ENCODE measurements at places on chromosomes 16 and 17. TPM values are rescaled to one million over a fixed set of nuclear protein-coding genes. Genes with fewer than 3 reads are reported as not detected.

GRCh38 chr17:17579691-17580090 is 11.8 kb downstream of the PEMT start:
- no peaks in the 10 kb centered on the region for H3K4me1 ChIP-seq
- H3K36me3 ChIP-seq: no peaks in the 10 kb centered on the region
- no peak for DNase-seq
- H3K27ac ChIP-seq: no peak overlapping the region
- no peaks in the 10 kb centered on the region for H3K27me3 ChIP-seq

DNA sequence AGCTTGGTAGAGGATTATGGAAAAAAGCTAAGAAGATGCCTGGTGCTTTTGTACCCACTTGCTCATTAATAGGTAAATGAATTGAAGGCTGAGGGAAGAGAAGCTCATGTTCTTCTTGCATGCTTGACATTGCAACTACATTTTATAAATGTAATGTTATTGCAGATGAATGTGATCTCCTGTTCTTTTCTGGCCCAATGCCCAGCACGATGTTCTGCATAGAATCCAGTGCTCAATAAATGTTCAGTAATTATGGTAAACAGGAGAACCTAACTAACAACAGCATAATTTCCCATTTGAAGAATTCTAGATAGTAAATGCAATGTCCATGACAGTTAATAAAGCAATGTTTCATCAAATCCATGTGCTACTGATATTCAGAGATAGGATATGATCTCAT is 638.2 kb upstream of the SOX9 start:
- no peak overlapping the region for H3K27ac ChIP-seq
- H3K4me3 ChIP-seq: no peak overlapping the region
- DNase-seq: no peak
- H3K36me3 ChIP-seq: no peaks in the 10 kb centered on the region

DNA sequence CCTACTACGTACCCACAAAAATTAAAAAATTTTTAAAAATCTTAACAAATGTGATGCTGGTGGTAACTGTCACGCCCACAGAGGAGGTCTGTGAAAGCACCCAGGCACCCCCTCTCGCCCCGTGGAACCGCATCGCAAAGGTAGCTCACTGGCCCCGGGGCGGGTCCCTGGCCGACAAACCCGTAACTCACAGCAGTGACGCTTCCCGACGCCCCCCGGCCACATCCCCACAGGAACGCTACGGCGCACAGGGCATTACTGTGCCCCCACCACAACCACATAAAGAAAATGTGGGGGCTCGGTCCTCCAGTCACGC is 366 bp downstream of the ANKS3 start:
- no peak for DNase-seq
- peak overlapping the region; percentile 93 for H3K4me3 ChIP-seq
- H3K27me3 ChIP-seq: no peaks in the 10 kb centered on the region
- H3K27ac ChIP-seq: no peak overlapping the region

- H3K4me1 ChIP-seq: no peaks in the 10 kb centered on the region
- H3K36me3 ChIP-seq: no peaks in the 10 kb centered on the region
- no peak overlapping the region for H3K4me3 ChIP-seq
- H3K27ac ChIP-seq: no peak overlapping the region
- H3K27me3 ChIP-seq: no peaks in the 10 kb centered on the region
- DNase-seq: no peak
These were observed 25.4 kb downstream of the CDRT15 start for GRCh38 chr17:14211246-14211645.

GRCh38 chr17:78925662-78926555 is 722 bp upstream of the TIMP2 start:
- no peaks in the 10 kb centered on the region for H3K27me3 ChIP-seq
- no peak for DNase-seq
- peaks cover under 1% of the 10 kb centered on the region for H3K36me3 ChIP-seq
- peaks cover 23% of the 10 kb centered on the region for H3K4me1 ChIP-seq
- peak overlapping the region; percentile 48 for H3K4me3 ChIP-seq
- peak overlapping the region; percentile 58 for H3K27ac ChIP-seq

GRCh38 chr16:30447512-30448226 is 2.0 kb upstream of the SEPHS2 start:
- H3K4me3 ChIP-seq: no peak overlapping the region
- peaks cover 16% of the 10 kb centered on the region for H3K36me3 ChIP-seq

DNA sequence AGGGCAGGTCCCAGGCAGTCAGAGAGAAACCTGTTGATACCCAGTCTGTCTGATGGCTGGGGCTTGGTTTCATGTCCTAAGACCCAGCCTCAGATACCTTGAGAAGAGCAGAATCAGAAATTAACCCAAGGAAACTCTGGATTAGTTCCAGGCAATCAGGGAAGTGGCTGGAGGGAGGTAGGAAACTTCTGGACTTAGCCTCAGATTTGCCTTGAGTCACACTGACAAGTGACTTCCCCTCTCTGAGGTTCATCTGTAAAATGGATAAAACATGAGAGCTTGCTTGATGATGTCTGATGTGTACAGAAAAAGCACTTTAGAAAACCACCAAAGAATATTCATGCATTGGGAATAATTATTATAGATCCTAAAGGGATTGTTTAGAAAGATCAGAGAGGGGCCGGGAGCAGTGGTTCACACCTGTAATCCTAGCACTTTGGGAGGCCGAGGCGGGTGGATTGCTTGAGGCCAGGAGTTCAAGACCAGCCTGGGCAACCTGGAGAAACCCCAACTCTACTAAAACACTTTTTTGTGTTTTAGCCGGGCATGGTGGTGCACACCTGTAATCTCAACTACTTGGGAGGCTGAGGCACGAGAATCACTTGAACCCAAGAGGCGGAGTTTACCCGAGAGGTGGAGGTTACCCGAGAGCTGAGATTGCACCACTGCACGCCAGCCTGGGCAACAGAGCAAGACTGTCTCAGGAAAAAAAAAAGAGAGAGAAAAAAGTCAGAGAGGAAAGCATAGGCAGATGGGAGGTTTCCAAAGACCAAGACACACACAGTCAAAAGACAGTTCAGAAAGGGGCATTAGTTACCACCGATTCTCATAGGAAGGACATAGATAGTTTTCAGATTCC is 3.8 kb downstream of the CIITA start:
- no peak overlapping the region for H3K4me3 ChIP-seq
- peaks cover 34% of the 10 kb centered on the region for H3K27me3 ChIP-seq
- no peaks in the 10 kb centered on the region for H3K36me3 ChIP-seq
- peak overlapping the region; percentile 45 for H3K27ac ChIP-seq
- peaks cover 25% of the 10 kb centered on the region for H3K4me1 ChIP-seq

- H3K27me3 ChIP-seq: no peaks in the 10 kb centered on the region
- peaks cover 71% of the 10 kb centered on the region for H3K4me1 ChIP-seq
- peaks cover 21% of the 10 kb centered on the region for H3K36me3 ChIP-seq
- no peak overlapping the region for H3K4me3 ChIP-seq
These were observed 136.6 kb downstream of the CCDC182 start for GRCh38 chr17:57608369-57609124.

DNA sequence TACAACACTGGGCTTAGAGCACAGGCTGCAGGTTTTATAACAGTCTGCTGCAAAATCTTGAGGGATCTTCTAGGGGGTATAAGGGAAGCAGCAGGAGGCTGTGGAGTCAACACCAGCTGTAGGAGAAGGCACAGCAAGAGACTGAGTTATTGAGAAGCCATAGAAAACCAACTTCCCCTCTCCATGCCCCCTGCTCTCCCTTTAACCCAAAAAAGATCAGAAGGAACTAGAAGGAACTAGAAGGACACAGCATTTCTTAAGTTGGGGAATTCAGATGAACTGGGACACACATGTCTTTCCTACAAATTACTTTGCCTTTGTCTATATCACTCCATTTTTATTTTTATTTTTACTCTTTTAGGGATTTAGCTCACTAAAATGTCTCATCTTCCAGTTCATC is 6.2 kb upstream of the CCL18 start:
- no peaks in the 10 kb centered on the region for H3K4me1 ChIP-seq
- no peak for DNase-seq
- no peak overlapping the region for H3K4me3 ChIP-seq
- H3K36me3 ChIP-seq: no peaks in the 10 kb centered on the region
- H3K27ac ChIP-seq: no peak overlapping the region

DNA sequence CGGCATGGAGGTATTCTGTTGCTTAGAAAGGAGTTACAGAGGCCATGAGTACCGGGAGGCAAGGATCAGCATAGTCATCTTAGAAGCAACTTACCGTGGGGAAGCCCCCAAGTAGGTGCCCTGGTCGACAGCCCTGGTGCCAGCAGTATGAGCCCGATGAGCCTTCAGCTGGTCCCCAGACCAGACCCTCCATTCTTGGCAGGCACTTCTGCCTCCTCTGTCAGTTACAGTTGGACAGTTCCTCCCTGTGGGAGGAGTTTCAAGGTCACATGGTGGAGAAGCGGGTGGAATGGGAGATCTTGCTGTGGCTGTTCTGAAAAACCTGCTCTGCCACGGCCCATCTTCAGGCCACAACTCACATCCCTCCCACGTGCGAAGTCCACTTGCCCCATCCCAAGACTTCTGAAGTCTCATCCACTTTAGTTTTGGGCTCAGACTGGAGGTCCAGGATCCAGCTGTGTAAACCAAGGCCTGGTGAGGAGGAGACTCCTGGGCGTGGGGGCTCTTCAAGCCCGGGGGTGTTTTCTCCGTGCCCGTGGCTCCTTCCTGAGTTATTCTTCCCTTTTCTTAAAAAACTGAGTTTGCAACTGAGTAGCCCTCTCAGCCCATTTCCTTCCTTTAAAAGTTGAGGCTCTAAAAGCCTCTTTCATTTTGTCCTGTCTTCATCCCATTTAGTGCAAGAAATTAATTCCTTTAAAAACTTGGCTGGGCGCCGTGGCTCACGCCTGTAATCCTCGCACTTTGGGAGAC is 133.5 kb downstream of the SEC14L1 start:
- no peaks in the 10 kb centered on the region for H3K4me1 ChIP-seq
- DNase-seq: no peak
- H3K4me3 ChIP-seq: no peak overlapping the region
- H3K27ac ChIP-seq: no peak overlapping the region

- DNase-seq: no peak
- peaks cover 11% of the 10 kb centered on the region for H3K36me3 ChIP-seq
- H3K4me3 ChIP-seq: no peak overlapping the region
- H3K4me1 ChIP-seq: no peaks in the 10 kb centered on the region
- H3K27me3 ChIP-seq: no peaks in the 10 kb centered on the region
These were observed 10.2 kb downstream of the COTL1 start for GRCh38 chr16:84607694-84608093.

Gene SLC52A1
- 0.80 TPM for total RNA-seq

Gene GRN
- total RNA-seq: 74.8 TPM

Gene KIF2B
- total RNA-seq: not detected

Gene CBX8
- total RNA-seq: 7.4 TPM

Gene MBTPS1
- 39.4 TPM for total RNA-seq

Data from thymus (tissue), 14 donors.